ENCODE measurements at places on chromosomes 12 and 14.
A peak's percentile ranks its signal among the peaks of the same experiment; 100 is the strongest.

DNA sequence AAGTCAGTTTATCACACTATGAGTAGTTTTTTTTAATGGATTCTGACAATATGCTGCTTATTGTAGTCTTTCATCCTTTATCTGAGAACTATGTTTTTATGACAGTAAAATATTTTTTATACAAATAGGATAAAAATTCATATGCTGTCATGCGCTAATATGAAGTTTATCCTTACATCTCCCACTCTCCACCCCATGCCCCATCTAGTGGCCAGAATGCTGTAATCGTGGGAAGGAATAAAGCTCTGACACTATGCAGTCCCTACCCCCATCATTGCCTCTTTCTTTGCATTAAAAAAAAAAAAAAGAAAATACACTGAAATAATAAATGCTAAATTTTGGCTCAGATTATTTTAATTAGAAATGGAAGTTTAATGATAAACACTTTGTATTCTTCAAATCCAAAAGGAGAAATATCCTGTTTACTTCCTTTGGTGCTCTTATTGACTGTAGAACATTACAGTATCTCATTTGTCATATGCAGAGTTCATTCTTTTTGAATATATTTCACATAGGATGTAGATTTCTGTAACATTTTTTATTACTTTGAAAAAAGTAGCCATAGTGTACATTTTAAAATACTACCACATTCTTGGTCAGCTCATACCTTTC is 145.9 kb upstream of the SLCO1C1 start:
- peak; percentile 1 for DNase-seq

DNA sequence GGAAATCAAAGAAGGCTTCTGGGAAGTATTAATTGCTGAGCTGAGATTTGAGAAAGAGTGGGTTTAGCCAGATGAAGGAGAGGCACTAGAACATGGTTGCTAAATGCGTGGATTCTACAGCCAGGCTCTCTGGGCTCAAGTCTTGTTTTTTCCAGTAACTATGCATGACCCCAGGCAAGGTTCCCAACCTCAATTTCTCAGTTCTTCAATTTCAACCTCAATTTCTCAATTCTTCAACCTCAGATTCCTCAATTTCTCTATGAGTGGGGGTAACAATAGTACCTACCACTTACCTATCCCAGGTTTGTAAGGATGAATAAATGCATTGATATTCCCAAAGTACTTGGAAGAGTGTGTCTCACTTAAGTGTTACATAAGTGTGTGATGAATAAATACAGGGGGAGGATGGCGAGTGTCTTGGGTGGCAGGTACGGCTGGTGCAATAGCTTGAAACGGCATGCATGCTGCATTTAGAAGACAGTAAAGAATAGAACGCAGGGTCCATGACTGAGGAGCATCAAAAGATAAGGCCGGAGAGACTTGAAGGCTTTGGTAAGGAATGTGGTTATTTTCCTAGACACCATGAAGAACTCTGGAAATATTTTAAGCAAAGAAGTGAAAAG is 149.1 kb upstream of the ATP2B1 start:
- DNase-seq: no peak

GRCh38 chr12:115440438-115440837 is 756.5 kb upstream of the TBX3 start:
- DNase-seq: peak; percentile 59

GRCh38 chr12:106301241-106301610 is 1.3 kb upstream of the TCP11L2 start:
- DNase-seq: no peak

- DNase-seq: no peak
Measured at GRCh38 chr12:80040075-80040738, 59.1 kb upstream of the OTOGL start.

- no peak for DNase-seq
Measured at GRCh38 chr14:104141621-104142091, 3.3 kb downstream of the KIF26A start.

- DNase-seq: no peak
Measured at GRCh38 chr14:20295067-20295466, 10.7 kb downstream of the TTC5 start.

DNA sequence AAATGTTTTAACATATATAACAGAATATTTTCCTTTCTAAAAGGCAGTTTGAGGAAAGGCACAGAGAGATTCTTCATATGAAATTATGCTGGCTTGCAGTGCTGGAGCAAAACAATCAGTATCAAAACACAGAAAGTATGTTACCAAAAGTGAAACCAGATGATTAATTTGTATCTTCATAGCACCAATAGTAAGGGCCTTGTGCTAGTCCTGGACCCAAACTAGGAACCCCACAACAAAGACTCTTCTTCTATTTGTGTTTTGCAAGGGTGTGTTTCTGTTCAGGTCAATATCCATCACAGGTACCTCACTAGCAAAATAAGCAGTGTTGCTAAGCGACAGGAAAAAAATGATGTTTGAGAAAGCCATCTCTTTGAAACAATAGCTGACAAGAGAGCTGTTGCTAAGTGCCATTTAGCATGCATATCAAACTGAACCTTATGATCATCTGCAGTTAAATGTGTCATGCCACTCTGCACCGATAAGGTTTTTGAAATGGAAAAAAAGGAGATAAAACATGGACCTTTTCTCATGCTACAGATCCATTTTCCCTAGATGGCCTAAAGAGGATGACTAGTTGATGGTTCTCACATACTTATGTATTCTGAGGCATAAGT is 196.2 kb upstream of the ALG10 start:
- no peak for DNase-seq

GRCh38 chr14:74441113-74441512 is 15.1 kb upstream of the SYNDIG1L start:
- no peak for DNase-seq

DNA sequence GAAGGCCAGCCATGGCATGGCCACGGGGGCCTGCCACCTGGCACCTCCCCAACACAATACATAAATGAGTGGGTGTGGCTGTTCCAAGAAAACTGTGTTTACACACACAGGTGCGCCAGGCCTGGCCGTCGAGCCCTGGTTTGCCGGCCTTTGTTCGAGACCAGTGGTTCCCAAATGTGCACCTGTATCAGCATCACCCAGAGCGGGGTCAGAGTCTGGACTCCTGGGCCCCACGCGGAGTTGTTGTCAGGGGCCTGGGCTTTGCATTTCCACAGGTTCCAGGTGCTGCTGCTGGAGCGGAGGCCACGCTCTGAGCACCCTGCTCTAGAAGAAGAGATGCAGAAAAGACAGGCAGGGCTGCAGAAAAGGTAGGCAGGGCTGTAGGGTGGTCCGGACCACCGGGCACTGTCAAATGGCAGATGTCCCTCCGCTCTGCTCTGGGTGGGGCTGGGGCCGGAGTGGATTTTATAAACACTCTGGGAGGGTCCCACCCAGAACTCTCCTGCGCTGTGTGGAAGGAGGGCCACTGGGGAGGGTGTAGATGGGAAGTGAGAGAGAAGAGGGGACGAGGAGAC is 4.2 kb upstream of the ASPG start:
- DNase-seq: no peak

DNA sequence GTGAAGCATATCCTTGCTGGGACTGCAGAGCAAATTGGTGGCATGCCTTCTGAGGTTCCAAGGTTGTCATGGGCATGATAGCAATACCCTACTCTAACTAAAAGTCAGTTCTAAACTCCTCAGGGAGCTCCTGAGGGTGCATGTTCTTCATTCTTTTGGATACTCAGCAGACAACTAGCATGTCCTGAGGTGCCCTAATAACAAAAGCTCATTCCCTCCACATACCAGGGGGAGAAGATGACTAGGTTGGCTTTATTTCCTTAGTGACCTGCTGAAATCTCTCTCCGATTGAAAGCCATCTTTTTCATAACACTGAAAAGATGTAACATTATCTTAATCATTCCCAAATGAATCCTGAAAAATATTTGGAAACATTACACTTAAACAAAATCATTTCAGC is 188.7 kb upstream of the IGF1 start:
- DNase-seq: no peak

- no peak for DNase-seq
Measured at GRCh38 chr12:98606359-98606988, 13.0 kb downstream of the SLC25A3 start.

DNA sequence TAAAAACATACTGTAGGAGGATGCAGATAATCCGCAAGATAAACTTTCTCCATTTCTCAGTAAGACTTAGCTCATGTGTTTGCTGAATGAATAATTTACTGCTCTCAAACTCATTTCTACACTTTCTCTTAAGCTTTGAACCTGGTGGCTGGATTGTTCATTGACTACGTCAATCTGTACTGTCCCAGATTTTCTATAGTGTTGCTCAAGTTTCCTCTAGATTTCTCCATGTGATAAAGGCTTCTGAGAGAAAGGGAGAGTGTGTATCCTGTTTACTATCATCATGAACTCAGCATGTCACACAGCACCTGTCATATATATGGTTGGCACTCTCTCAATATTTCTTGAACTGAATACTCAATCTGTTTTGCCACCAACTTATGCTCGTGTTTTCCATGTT is 518.0 kb upstream of the TBX3 start:
- DNase-seq: no peak

DNA sequence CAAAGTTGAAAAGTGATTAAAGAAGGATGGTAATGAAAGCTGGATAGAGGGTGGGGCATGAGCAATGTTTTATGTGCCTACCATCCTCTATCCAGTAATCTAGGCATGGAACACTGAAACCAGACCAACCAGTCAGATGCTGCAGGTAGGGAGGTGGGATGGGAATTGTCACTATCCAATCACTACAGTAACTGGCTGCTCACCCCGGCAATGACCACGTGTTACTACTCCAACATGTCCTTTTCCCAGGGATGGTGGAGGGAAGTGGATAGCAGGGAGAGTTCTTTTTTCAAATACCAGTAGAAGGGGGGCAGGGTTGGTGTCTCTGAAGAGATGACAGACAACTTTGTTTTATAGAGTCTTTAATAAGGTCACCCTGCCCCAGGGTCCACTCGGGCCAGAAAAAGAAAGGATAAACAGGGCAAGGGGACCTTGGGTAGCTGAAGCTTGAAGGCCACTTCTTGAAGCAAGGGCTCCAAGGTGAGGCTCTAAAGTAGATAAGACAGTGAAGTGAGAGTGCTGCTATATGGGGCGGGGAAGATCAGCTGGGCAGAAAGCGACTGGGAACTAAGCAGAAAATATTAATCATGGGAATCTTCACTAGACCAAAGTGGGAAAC is 14.7 kb upstream of the CDH24 start:
- DNase-seq: no peak

DNA sequence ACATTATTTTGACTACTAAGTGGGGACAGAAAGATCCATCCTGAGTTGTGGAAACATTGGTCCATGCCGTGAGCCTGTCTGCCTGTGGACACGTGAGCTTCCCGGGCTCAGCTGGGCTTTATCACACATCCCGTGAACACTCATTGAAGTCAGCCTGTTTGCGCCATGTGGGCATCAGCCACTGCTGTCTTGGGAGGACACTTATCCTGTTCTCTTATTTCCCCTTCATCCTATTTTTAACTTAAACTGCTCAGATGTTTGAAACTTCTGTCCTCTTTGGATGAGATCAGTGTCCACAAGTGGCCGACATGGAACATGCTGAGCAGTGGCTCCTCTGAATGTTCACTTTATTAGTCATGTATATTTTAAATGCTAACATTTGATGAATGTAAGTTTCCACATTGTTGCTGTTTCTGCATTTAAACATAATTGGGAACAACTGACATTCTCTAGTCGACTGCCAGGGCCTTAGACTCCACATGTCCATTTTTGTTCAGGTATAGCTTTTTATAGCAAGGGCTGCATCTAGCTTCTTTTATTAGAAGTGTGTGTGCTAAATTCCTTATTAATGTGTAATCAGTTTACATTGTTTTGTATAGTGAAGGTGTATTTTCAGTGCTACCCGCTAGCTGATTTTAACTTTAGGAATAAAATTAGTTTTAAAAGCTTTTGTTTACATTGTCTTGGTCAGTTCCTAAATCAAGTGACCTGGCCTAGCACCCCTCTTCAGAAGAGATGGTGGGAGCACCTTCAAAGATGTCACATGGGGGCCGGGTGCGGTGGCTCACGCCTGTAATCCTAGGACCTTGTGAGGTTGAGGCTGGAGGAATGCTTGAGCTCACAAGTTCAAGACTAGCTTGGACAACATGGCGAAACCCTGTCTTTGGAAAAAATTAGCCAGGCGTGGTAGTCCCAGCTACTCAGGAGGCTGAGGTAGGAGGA is 24.0 kb downstream of the RNF34 start:
- DNase-seq: no peak

DNA sequence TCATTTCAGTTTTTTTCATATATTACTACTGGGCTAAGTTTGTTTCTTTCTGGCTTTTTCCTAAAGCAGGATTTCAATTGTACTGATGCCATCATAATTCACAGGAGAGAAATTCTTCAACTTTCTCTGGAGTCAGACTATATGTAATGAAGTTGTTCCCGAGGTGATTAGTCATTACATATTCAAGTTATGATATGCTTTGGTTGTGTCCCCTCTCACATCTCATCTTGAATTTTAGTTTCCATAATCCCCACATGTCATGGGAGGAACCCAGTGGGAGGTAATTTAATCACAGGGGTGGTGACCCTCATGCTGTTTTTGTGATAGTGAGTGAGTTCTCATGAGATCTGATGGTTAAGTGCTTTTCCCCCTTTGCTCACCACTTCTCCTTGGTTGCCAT is 227.5 kb upstream of the LRIG3 start:
- no peak for DNase-seq

- no peak for DNase-seq
Measured at GRCh38 chr12:89235189-89235993, 116.9 kb downstream of the DUSP6 start.
